ENCODE measurements at places on chromosomes 5 and 9.

DNA sequence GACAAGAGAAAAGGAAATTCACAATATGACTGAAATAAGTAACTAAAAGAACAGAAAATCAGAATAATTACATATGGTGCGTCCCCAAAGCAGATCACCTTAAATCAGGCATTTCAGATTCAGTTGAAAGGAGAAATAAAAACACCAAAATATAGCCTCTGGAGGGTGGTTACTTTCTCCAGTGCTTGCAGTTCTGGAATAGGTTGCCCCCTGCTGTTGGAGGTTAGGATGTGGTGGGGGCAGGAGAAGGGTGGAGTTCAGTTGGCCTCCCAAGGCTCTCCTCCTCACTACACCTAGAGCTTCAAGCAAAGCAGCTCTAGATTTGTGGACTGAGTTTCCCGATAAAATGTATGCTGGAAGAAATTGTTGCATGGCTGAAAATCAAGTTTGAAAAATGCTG, 338.2 kb upstream of the TLE4 start:
- no peak for DNase-seq

DNA sequence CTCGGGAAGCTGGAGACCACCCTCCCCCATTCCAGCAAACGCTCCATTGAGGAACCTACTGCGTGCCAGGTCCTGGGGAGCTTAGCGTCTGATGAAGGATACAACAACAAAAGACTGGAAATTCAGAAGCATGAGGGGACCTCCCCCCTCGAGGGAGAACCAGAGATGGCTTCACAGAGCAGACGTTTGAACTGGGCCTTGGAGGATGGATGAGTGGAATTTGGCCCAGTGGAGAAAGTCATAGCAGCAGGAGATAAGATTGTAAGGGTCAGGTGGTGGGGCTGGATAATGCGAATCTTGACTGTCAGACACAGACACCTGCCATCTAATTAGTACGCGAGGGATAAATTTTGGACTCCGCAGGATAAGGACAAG, 1.2 kb upstream of the SLC25A51 start:
- DNase-seq: no peak

DNA sequence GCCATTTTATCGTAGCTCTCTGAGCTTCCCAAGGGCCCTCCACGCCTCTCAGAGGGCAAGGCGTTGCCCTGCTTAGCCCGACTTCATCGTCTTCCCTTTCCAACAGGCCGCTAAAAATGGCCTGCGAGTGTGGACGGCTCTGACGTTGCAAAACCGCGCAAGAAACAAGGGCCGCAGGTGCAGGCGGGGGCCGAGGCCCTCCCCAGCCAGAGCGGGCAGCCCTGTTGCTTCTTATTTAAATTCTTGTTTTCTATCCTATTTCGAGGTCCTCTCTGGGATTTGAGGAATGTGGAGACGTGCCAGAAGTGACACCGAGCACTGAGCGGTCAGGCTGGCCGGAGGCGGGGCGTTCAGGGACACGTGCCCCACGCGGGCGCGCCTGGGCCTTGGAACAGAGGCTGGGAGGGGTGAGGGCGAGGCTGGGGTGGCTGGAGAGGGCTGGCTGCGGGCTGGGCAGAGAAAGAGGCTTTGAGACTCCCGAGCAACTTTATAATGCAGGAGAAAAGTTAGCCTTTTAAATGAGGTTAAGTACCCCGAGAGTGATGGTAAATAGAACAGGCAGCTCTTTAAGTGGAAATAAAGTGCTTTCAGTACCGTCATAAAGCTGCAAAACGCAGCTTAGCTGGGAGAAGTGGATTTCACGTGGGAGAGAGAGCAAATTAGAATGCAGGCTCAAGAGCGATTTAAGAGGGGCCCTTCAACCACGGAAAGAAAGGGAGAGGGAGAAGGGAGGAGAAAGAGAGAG, 243.6 kb downstream of the AUH start:
- DNase-seq: no peak

DNA sequence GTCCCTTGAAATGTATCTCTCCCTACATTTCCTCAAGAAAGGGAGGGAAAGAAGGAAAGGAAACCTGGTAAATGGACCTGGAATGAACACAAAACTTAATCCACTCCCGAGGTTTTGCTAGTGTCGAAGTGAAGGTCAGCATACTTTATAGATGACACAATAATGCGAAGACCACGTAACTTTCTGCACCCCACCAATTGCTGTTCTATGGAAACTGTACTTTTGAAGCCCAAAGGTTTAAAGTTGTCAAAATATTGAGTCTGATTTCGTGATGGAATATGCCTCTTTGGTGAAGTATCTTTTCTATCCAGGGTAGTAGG, 103.7 kb downstream of the SNCAIP start:
- DNase-seq: no peak

DNA sequence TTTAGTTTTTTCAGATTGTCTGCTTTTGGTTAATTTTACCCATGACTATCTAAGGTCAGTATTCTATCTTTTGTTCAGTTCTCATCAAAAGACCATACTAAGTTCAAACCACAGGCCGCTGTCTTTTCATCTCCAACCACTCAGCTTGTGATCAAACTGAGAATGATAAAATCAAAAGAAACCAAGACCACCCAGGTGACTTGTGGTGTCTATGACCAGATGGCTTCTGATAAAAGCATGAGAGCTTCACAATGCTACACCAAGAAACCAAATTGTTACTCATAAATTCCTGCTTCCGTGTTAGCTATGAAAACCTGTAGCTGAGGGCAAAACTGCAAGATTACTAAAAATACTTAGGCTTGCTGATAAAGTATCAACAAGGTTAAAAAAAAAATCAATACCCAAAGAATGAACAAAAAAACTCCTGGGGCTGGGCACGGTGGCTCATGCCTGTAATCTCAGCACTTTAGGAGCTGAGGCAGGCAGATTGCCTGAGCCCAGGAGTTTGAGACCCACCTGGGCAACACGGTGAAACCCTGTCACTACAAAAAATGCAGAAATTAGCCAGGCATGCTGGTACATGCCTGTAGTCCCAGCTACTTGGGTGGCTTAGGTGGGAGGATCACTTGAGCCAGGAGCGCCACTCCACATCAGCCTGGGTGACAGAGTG, 25.8 kb upstream of the GPX8 start:
- peak; percentile 71 for DNase-seq

All from activated CD4-positive, alpha-beta T cell treated with anti-CD3 and anti-CD28 coated beads, Interleukin-2, amount 10 ng/mL, durations not matched to agents 24 days and 14 days (primary cell).